EH (cell line): ENCODE measurements at places on chromosomes 16 and 17.
A peak's percentile ranks its signal among the peaks of the same experiment; 100 is the strongest.

GRCh38 chr17:59619035-59619297, 729 bp upstream of the CLTC start:
- DNase-seq = no peak

GRCh38 chr16:71711789-71712188, 12.7 kb downstream of the PHLPP2 start:
- DNase-seq = no peak

DNA sequence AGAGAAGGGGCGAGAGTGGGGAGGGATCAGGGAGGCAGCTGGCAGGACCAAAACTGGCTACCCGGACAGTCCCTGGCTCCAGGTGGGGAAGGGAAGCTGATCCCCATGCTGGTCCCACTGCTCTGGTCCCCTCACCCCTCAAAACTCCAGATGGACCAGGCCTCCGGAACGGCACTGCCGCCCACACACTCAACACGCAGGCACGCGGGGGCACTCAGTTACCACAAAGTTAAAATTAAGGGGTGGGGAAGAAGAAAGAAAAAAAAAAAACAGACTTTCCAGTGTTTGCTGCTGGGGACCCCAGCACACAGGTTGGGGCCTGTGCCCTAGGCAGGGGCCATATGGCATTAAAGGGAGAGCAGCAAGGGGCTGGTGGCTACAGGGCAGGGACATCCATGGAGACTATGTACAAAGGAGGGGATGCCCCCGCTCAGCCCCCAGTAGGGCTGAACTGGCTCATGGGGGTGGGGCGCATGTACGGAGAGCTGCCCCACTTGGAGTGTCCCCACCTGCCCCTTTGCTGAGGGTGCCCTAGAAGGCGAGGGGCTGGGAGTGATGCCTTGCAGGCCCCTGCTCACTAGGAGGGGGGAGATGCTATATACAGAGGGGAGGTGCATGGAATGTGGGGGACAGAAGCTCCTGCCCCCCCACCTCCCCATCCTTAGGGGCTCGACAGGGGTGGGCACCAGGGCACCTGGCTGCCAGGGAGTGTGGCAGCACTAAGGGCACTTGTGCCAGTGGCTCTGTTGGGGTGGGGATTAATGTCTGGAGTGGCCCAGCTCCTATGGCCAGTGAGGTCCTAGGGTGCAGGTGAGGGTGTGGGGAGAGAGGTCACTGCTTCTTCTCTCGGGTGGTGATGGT, 5.6 kb downstream of the TP53I13 start:
- DNase-seq = no peak

DNA sequence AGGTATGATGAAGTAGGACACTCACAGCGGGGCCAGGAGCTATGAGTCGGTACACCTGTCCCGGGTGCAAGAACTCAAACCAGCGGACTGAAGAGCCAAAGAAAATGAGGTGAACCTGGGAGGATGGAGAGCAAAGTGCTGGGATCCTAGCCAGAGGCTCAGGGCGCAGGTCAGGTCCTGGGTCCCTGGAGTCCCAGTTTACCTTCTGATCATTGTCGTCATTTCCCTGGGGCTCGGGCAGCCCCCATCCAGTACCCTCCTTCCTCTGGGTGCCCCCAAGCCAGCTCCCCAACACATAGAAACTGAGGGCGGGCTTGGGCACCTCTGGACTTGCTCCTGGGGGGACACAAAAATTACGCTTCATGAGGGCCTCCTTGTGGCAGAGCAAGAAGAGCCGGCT, 16.2 kb downstream of the CTC1 start:
- DNase-seq = no peak

- DNase-seq = no peak
These were observed 59.0 kb upstream of the TNRC6C start for GRCh38 chr17:77899498-77899897.

DNA sequence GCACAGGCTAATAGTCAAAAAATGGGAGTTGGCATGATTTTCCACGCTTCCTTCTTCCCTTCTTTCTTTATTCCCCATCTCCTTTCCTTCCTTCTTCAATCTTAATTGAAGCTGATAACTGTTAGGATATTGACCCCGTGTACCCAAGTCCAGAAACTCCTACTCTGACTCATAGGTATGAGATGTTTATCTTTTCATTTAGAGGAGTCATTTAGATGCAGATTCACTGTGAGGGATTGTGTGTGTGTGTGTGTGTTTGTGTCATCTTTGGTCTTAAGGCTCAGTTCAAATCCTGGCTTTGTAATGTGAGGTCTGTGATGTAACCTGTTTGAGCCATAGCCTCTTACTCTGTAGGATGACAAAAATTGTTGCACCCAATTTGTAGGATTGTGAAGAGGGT, 332.0 kb upstream of the MAF start:
- no peak for DNase-seq

DNA sequence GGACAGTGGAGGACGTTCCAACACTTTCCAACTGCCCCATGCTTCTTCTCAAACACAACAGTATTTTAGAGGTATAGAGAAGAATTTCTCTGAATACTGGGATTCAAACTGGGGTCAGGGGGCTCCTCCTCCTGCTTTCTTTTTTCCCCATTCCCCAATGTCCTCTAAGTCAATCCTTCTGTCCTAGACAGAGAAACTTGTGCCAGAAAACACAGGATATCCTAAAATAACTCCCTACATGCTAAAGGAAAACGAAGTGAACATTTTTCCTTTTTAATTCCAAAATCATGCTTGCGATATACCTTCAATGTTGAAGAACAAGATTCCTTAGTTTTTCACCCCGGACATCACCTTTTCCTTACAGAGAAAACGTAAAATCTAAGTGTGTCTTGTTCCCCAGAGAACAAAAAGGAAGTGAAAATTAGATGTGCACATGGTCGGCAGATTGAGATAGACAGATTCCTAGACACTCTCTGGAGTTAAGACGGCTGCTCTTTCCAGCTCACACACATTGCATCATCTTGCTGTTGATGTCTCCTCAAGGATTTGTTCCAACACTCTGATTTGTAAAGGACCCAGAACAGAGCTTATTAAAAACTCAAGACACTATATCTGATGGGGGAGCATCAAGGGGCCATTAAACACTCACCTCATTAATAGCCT, 228.2 kb downstream of the GRIN2A start:
- DNase-seq = no peak

GRCh38 chr17:20930081-20930760, 112.6 kb downstream of the USP22 start:
- peak; percentile 68 for DNase-seq

GRCh38 chr16:58022601-58023371, 2.8 kb upstream of the MMP15 start:
- DNase-seq = peak; percentile 85

DNA sequence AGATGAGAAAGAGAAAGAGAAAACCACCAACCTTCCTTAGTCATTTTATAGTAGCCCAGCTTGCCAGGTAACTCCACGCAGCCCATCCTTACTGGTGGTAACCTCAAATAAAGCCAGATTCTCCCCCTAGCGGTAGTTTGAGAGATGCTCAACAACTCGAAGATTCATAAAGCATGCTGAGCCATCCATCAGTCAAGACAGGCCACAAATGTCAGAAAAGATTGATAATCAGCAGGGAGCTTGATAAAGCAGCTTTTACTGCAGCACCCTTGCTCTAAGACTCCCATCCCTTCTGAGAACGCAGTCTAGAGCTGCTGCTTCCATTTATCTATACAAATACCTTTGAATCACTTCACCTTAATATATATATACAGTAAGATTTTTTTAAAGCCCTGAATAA, 451.5 kb upstream of the HSBP1 start:
- DNase-seq = peak; percentile 59

DNA sequence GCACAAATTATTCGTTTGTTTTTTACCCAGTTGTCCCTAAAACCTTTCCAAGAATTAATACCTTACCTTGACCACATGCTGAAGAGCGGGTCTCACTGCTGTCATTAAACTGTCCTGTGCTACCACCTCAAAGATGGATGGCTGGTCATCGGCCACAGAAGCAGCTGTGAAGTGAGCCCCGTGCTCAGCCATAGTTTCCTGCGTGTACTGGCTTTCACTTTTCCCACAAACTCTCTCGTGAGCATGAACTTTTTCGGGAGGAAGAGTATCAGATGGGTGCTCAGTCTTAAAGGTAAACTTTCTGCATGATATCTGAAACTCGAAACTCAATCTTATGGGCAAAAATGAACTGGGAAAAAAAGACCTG, 558 bp downstream of the PEX12 start:
- DNase-seq = peak; percentile 34
